ENCODE measurements at places on chromosomes 2 and 18. TPM values are rescaled to one million over a fixed set of nuclear protein-coding genes. Genes with fewer than 3 reads are reported as not detected.

DNA sequence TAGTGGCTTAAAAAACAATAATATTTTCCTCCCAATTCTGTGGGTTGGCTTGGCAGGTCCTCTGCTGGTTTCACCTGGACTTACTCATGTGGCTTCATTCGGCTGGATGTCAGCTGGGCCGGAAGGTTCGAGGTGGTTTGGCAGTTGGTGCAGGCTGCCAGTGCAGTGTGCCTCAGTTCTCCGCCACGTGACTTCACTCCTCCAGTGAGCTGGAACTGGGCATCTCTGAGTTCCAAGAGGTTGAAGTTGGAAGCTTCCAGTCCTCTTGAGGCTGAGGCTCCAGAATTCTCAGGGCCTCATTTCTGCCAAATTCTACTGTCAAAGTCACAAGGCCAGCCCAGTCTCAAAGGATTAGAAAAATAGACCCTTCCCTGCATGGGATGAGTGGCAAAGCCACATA lies 83.4 kb upstream of the B3GNT7 start:
- no peak overlapping the region for H3K4me3 ChIP-seq
- no peak overlapping the region for H3K27ac ChIP-seq
- DNase-seq = no peak
- H3K27me3 ChIP-seq = no peaks in the 10 kb centered on the region
- H3K36me3 ChIP-seq = no peaks in the 10 kb centered on the region
- no peaks in the 10 kb centered on the region for H3K4me1 ChIP-seq

DNA sequence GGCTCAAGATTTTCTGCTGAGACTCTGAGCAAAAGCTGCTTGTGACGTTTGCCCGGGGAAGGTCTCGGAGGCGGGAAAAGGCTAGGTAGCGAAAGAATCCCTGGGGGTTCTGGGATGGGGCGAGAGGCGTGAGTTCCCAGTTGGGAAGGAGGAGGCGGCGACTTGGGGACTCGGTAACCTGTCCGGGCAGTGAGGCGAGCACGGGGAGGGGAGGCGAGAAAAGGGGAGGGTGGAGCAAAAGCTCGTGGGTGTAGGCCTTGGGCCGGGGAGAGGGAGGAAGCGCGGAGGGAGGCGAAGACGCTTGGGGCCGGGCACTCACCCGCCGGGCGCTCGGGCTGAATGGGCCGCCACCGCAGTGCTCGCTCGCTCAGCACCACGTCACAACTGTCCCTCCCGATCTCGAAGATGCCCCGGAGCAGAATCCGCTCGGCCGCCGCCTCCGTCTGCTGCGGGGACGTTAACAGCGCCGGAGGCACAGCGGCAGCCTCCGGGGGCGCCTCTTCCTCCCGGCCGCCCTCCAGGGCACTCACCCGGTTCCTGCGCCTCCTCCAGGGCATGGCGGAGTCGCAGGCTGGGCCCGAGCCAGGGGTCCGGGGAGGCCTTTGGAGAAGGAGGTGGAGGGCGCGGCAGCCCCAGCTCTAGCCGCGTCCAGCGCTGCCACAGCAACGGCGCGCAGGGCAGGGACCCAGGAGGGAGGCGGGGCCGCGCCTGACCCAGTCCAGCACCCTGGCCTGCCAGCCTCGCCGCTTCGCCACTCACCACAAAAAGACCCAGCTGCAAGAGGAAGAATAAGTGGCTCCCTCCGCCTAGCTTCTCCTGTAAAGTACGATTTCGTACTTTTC lies at the start of gene CERKL:
Gene CERKL, minus strand, starts transcription at position 656 of the 842 bp plus-strand sequence. Its CDS starts 99 bp downstream, at position 557.
- peak within 1 kb of the TSS; percentile 53 for H3K4me3 ChIP-seq
- peak; percentile 49 for DNase-seq
- H3K36me3 ChIP-seq = no peaks in the 10 kb centered on the region
- peaks cover 3% of the 10 kb centered on the region for H3K4me1 ChIP-seq

DNA sequence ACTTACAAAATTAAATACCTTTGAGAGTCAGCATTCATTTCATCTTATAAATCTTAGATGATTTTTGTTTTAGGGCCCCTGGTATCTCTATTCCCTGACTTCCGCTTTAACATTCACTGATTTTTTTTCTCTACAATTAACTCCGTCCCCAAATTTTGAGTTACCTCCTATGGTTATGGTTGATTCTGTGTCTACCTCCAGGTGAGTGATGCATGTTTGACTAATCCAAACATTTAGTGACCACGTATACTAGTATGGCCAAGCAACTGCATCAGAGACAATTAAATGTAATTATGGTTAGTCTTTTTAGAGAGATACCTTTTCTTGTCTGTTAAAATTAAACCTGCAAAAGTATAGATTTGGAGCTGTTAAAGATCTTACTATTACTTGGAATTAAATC lies 120.3 kb downstream of the CCDC102B start:
- DNase-seq = no peak
- no peaks in the 10 kb centered on the region for H3K36me3 ChIP-seq
- H3K27ac ChIP-seq = no peak overlapping the region
- no peak overlapping the region for H3K4me3 ChIP-seq

DNA sequence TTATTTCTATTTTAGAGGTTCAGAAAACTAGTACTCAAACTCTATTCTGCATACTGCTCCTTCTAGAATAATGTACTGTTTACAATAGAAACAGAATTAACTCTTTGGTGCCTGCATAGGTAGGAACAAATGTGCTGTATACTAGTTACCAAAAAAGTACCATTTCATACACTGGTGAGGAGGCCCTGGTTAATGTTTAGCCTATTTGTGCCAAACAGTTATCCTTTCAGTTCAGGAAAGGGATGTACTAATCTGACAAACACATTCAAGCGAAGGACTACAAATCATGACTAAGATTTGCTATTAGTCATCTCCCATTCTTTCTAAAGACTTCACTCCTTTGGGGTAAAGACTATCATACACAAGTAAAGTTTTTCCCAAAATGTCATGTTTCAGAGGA lies 47.4 kb downstream of the EXOC6B start:
- DNase-seq = no peak
- H3K36me3 ChIP-seq = no peaks in the 10 kb centered on the region
- peaks cover 4% of the 10 kb centered on the region for H3K4me1 ChIP-seq
- no peaks in the 10 kb centered on the region for H3K27me3 ChIP-seq
- no peak overlapping the region for H3K4me3 ChIP-seq

- H3K27me3 ChIP-seq = no peaks in the 10 kb centered on the region
- H3K4me3 ChIP-seq = no peak overlapping the region
- DNase-seq = no peak
- peaks cover 36% of the 10 kb centered on the region for H3K4me1 ChIP-seq
- no peak overlapping the region for H3K27ac ChIP-seq
Measured at GRCh38 chr2:64799592-64800252, 146.0 kb upstream of the SERTAD2 start.

DNA sequence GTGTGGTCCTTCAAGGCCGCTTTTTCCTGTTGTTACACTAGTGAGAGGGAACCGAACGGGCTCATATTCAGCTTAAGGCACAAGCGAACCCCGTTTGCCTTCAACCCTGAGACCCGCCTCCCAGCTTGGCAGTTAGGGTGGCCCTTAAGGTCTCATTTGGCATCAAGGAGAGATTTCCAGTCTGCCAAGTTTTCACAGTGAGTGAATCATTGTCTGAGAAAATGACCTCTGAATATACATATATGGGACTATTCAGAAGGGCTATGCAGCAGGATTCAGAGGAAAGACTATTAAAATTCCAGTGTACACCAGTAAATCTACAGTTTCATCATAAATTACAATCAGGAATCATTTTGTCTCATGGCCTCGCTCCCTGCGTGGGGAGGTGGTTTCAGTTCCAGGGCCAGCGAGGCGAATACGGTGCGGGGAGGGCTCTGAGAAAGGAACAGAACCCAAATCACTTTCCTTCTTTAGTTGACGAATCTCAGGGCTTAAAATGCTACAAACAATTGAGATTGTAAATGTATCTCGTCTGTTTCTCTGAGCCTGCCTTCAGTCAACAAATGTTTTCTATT lies 231.4 kb downstream of the FAM210A start:
- no peaks in the 10 kb centered on the region for H3K36me3 ChIP-seq
- no peak overlapping the region for H3K27ac ChIP-seq
- no peaks in the 10 kb centered on the region for H3K4me1 ChIP-seq
- no peak for DNase-seq

DNA sequence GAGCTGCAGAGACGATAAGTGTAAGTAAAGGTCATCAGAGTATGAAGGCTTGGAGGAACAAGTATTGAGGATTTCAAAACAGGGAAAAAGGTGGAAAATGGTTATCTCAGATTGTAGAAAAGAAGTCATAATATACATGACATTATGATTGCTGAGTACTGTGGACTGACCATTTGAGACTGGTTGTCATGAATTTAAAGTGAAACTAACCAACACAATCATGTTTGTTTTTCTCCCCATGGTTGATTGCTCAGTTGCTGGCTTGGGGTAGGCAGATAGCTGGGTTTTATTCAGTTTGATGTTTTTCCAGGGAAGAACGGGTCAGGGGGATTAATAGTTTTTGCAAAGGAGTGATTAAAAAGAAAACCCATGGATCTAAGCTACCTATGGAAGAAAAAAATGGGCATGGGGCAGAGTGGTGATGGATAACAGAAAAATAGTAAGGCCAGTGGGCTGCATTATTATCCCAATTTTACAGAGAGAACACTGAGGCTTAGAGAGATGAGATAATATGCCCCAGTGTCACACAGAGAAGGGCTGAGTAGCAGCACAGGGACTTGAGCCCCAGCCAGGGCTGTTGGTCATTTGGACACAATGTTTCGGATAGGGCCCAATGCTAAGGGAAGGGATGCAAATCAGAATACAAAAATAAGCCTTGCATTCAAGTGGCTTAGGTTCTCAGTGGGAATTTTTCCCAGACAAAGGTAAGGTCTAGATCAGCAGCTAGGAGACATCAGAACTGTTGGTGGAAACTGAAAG lies 885.7 kb downstream of the DCC start:
- H3K4me3 ChIP-seq = no peak overlapping the region
- H3K36me3 ChIP-seq = no peaks in the 10 kb centered on the region
- no peak overlapping the region for H3K27ac ChIP-seq
- no peak for DNase-seq
- no peaks in the 10 kb centered on the region for H3K4me1 ChIP-seq

GRCh38 chr2:144477281-144477956 lies 42.5 kb downstream of the ZEB2 start:
- no peak for DNase-seq
- no peak overlapping the region for H3K4me3 ChIP-seq
- H3K36me3 ChIP-seq = no peaks in the 10 kb centered on the region
- H3K27ac ChIP-seq = no peak overlapping the region
- H3K27me3 ChIP-seq = no peaks in the 10 kb centered on the region

- no peak for DNase-seq
- no peaks in the 10 kb centered on the region for H3K27me3 ChIP-seq
- H3K4me3 ChIP-seq = no peak overlapping the region
- peaks cover 45% of the 10 kb centered on the region for H3K36me3 ChIP-seq
- H3K27ac ChIP-seq = no peak overlapping the region
- no peaks in the 10 kb centered on the region for H3K4me1 ChIP-seq
Measured at GRCh38 chr2:240524963-240525718, 32.6 kb downstream of the ANKMY1 start.

GRCh38 chr2:71336802-71337201 lies 5.2 kb downstream of the ZNF638 start:
- no peak for DNase-seq
- no peaks in the 10 kb centered on the region for H3K27me3 ChIP-seq
- H3K36me3 ChIP-seq = no peaks in the 10 kb centered on the region
- H3K4me3 ChIP-seq = no peak overlapping the region
- no peak overlapping the region for H3K27ac ChIP-seq
- peaks cover 10% of the 10 kb centered on the region for H3K4me1 ChIP-seq

DNA sequence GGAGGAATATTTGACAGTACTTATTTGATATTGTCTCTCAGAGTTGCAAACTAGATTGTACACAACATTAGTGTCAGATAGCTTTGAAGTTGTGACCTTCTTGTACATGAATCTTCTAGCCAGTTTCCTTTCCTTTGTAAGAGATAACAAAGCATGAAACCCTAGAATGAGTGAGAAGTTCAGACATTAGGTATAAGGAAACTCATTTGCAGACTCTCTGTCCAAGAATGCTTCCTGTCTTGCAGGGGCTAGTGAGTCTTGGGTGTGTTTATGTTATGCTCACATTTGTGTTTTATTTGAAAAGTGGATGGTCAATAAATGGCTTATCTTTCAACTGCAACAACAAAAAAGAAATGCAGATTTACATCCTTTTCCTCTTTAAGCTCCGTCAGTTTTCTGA lies 1.4 kb downstream of the BOD1L2 start:
- no peak overlapping the region for H3K4me3 ChIP-seq
- H3K27me3 ChIP-seq = peaks cover 21% of the 10 kb centered on the region
- no peaks in the 10 kb centered on the region for H3K4me1 ChIP-seq
- no peaks in the 10 kb centered on the region for H3K36me3 ChIP-seq

- H3K4me1 ChIP-seq = peaks cover 2% of the 10 kb centered on the region
- H3K27me3 ChIP-seq = no peaks in the 10 kb centered on the region
- peak overlapping the region; percentile 95 for H3K27ac ChIP-seq
- DNase-seq = no peak
- peak overlapping the region; percentile 80 for H3K4me3 ChIP-seq
Measured at GRCh38 chr2:47109007-47109375, 46.1 kb downstream of the STPG4 start.

GRCh38 chr2:39265315-39265714 lies 21.5 kb upstream of the CDKL4 start:
- no peak overlapping the region for H3K4me3 ChIP-seq
- H3K4me1 ChIP-seq = no peaks in the 10 kb centered on the region
- no peaks in the 10 kb centered on the region for H3K36me3 ChIP-seq

- no peak for DNase-seq
- 0 out of 2 replicates have a peak, but pooled peaks cover under 1% of the 10 kb centered on the region for H3K4me1 ChIP-seq
- no peak overlapping the region for H3K27ac ChIP-seq
Measured at GRCh38 chr2:216119146-216119545, 10.0 kb downstream of the XRCC5 start.

GRCh38 chr2:95530734-95531133 lies 46.2 kb upstream of the TRIM43B start:
- no peak overlapping the region for H3K4me3 ChIP-seq
- H3K27ac ChIP-seq = no peak overlapping the region
- H3K4me1 ChIP-seq = no peaks in the 10 kb centered on the region
- DNase-seq = no peak
- no peaks in the 10 kb centered on the region for H3K27me3 ChIP-seq
- no peaks in the 10 kb centered on the region for H3K36me3 ChIP-seq

GRCh38 chr2:65204461-65205210 lies 23.0 kb upstream of the ACTR2 start:
- H3K27me3 ChIP-seq = no peaks in the 10 kb centered on the region
- no peak for DNase-seq
- H3K27ac ChIP-seq = no peak overlapping the region
- no peak overlapping the region for H3K4me3 ChIP-seq
- no peaks in the 10 kb centered on the region for H3K4me1 ChIP-seq

- H3K36me3 ChIP-seq = no peaks in the 10 kb centered on the region
Measured at GRCh38 chr2:30656079-30656478, 151.2 kb downstream of the CAPN13 start.

GRCh38 chr2:175166216-175166824 lies 1.7 kb downstream of the ATF2 start:
- H3K36me3 ChIP-seq = no peaks in the 10 kb centered on the region
- H3K27me3 ChIP-seq = no peaks in the 10 kb centered on the region
- no peak for DNase-seq
- H3K4me1 ChIP-seq = no peaks in the 10 kb centered on the region
- H3K4me3 ChIP-seq = peak overlapping the region; percentile 99

Gene UGT1A4
- 0.12 TPM for total RNA-seq

Gene UGT1A5
- not detected for total RNA-seq

Gene OR6B2
- total RNA-seq = not detected

Gene BMP10
- total RNA-seq = not detected

Gene BUB1
- total RNA-seq = 80.2 TPM

Gene LCT
- total RNA-seq = 0.12 TPM

Gene PID1
- total RNA-seq = 0.15 TPM

Gene TDRD15
- not detected for total RNA-seq

Gene STPG4
- 10.6 TPM for total RNA-seq

Gene CXCR1
- not detected for total RNA-seq

Gene AQP12B
- not detected for total RNA-seq

Gene SP140L
- total RNA-seq = 28.9 TPM

Gene REG3A
- not detected for total RNA-seq
